ENCODE measurements at places on chromosomes 16 and 17. TPM values are rescaled to one million over a fixed set of nuclear protein-coding genes. Genes with fewer than 3 reads are reported as not detected.

PHOSPHO1 gene
- total RNA-seq = not detected

SDR42E2 gene
- not detected for total RNA-seq

RARA gene
- 52.8 TPM for total RNA-seq

SYNGR3 gene
- 1.4 TPM for total RNA-seq

PPY gene
- total RNA-seq = not detected

DNAJA2 gene
- total RNA-seq = 45.1 TPM

CCL3 gene
- total RNA-seq = not detected

KLHL10 gene
- not detected for total RNA-seq

PIPOX gene
- 1.1 TPM for total RNA-seq

TNFSF13 gene
- 2.1 TPM for total RNA-seq

KRTAP9-2 gene
- total RNA-seq = not detected

CDH1 gene
- total RNA-seq = not detected

NPB gene
- 1.1 TPM for total RNA-seq

PPM1E gene
- 0.23 TPM for total RNA-seq

TERB1 gene
- not detected for total RNA-seq

MEIOC gene
- total RNA-seq = not detected

RFWD3 gene
- total RNA-seq = 8.7 TPM

ERN2 gene
- total RNA-seq = not detected

CHST4 gene
- total RNA-seq = not detected

KRTAP4-4 gene
- not detected for total RNA-seq

HOXB9 gene
- total RNA-seq = 2.8 TPM

LGALS9B gene
- not detected for total RNA-seq

CCL22 gene
- not detected for total RNA-seq

APOBR gene
- not detected for total RNA-seq

PRSS8 gene
- 0.12 TPM for total RNA-seq

Measured in pericardium fibroblast (primary cell).